Activated T-cell treated with anti-CD3 and anti-CD28 coated beads for 24 hours (primary cell): ENCODE measurements at places on chromosomes 11 and 22.

DNA sequence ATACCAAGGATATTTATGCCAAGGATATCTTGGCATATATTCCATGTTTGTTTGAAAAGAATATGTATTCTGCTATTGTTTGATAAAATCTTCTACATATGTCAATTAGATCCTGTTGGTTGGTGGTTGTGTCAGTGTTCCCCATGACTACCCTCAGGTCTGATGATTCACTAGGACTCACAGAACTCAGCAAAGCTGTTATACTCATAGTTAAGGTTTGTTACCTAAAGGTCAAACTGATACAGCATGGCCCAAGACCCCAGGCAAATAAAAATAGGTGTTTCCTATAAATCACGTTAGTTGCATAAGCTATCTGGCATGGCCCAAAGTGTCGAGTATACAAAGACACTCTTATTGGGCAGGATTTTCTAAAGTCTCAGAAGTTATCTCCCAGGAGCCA, 30.2 kb upstream of the B3GNT6 start:
- DNase-seq, result no peak

DNA sequence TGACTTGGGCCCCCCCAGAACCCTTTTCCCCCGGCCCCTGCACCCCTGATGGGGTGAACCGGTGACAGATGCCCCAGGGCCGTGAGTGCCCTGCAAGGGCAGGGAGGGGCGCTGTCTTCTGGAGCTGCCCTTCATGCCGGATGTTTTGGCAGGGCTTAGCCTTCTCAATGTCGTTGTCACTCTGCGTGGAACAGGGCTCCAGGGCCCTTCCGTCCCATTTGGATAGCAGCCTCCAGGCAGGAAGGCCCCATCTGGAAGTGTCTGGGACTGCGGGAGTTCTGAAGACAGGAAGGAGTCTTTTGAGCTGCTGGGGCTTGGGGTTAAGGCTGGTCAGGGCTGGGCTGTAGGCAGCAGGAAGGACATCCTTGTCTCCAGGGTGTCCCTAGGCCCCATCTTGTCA, 4.6 kb downstream of the FRMD8 start:
- DNase-seq, result no peak

DNA sequence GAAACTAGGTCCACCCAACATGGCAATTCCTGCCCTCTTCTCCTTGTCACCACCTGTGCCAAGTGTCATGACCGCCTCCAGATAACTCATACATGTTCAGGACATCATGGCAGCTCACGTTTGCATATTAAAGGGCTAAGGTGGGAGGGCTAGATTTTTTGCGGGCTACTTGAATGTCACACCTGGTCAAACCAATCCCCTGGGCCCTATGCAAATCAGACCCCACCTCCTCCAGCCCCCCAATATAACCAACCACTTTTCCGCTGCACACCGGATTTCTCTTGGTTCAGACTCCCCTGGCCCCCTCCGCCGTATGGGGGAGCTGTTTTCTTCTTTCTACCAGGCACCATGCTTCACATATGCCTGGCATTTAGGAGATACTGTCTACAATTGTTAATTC, 12.6 kb downstream of the UPB1 start:
- no peak for DNase-seq

DNA sequence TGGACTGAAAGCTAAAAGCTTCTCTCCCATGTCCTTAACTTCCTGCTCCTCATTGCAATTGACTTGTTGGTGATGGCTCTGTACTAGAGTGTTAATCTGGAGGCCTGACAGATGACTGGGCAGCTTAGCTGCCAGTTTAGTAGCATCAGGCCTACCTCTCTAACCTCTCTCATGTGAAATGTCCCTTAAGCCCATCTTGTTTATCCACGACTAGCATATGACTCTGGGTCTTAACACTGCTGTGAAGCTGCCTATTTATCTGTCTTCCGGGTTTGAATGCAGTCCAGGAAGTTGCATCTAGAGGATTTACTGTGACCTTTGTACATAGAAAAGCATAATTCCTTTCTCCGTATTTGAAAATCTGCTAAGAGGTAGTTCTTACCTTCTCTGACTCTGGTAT, 85.3 kb upstream of the HORMAD2 start:
- DNase-seq, result no peak

DNA sequence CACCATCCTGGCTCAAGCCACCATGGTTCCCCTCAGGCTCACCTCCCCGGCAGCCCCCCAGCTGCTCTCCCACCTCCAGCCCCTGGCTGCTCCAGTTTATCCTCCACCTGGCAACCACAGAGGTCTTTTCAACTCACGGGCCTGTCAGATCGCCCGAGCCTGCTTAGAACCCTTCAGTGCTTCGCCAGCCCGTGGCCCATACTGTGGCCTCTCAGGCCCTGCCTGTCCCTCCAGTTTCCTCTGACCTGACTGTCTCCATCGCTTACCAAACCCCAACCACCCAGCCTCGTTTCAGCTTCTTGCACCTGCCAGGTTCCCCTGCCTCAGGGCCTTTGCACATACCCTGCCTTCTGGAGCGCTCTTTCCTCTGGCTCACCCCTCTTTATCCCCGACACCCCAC, 6.9 kb downstream of the KCNC1 start:
- DNase-seq, result no peak

GRCh38 chr11:20337526-20338154, 25.9 kb upstream of the HTATIP2 start:
- no peak for DNase-seq

DNA sequence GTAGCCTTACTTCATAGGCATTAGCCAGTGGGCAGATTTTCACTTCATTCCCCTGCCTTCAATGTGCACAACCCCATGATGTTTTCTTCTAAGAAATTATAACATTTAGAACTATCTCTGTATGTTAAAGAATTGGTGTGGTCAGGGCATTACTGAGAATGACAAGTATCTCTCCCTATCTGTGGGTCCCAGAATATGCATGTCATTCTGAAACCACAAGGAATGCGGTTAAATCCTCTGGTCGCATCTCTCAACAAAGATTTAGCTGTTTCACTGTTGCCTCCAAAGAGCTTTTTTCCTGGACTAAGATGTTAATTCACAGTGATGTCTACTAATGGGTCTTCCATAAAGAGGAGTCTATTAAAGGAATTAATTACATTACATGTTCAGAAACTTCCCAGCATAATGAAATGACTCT, 62.7 kb downstream of the LIF start:
- DNase-seq, result no peak

- no peak for DNase-seq
These were observed 110.8 kb downstream of the MORC2 start for GRCh38 chr22:30857791-30858190.

DNA sequence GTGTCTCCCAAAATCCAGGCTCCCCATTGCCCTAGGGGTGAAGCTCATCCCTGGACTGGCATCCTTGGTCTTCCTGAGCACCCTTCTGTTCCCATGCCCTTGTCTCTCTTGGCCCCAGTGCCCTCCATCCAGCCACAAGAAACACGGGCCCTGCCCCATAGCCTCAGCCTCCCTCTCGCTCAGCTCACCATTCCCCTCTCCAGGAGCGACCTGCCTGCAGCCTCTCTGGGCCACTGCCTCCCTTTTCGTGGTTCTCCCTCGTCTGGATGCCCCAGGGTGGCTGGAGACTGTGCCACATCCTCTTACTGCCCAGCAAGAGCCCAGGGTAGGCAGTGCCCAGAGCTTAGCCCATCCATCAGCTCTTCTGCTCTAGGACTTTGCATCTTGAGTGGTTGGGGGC, 532.1 kb downstream of the TBC1D22A start:
- DNase-seq, result no peak

DNA sequence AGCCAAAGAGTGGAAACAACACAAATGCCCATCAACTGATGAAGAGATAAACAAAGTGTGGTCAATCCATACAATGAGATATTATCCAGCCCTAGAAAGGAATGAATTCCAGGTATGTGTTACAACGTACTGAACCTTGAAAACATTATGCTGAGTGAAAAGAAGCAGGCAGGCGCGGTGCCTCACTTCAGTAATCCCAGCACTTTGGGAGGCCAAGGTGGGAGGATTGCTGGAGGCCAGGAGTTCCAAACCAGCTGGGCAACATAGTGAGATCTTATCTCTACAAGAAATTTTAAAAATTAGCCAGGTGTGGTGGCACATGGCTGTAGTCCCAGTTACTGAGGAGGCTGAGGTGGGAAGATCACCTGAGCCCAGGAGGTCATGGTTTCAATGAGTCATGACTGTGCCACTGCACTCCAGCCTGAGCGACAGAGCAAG, 24.6 kb upstream of the TESMIN start:
- DNase-seq, result no peak

- DNase-seq, result no peak
These were observed 142.0 kb downstream of the BRD1 start for GRCh38 chr22:49685686-49686085.

DNA sequence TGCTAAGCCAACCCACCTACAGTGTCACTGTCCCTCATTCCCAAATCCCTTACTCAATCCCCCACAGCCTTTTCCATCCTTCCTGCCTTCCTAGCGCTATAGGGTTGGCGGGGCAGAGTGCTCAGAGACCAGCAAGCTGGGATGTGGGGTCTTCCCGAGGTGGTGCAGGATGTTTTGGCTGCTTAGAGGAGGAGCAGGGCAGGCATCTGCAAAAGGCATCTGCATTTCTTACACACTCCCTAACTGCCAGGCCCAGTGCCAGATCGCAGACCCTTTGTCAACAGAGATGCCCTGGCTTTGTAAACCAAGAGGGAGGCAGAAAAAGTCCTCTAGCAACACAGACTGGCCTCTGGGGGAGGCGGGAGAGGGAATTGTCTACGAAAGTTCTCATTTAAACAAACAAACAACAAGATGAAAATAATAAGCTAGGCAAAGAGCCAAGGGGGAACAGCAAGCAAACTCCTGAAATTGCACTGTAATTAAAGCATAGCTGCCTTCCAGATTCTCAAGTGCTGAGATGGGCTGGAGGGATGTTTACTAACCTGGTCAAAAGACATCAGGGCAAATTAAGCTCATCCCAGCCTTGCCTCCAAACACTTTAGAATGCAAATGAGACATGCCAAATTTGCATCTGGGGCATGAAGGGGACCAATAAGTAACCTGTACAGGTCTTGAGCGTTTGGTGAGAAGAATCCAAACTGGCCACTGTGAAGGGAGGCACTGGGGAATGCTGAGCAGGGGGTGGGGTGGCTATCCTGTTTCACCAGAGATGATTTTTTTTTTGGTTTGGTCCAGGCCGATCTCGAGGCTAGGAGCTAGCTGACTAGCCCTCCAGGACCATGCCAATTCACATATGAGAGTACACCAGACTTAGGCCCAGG, 38.1 kb upstream of the ADA2 start:
- no peak for DNase-seq

GRCh38 chr22:49453771-49454170, 373.9 kb downstream of the BRD1 start:
- DNase-seq, result no peak

GRCh38 chr22:34303656-34304055, 383.4 kb upstream of the LARGE1 start:
- no peak for DNase-seq

DNA sequence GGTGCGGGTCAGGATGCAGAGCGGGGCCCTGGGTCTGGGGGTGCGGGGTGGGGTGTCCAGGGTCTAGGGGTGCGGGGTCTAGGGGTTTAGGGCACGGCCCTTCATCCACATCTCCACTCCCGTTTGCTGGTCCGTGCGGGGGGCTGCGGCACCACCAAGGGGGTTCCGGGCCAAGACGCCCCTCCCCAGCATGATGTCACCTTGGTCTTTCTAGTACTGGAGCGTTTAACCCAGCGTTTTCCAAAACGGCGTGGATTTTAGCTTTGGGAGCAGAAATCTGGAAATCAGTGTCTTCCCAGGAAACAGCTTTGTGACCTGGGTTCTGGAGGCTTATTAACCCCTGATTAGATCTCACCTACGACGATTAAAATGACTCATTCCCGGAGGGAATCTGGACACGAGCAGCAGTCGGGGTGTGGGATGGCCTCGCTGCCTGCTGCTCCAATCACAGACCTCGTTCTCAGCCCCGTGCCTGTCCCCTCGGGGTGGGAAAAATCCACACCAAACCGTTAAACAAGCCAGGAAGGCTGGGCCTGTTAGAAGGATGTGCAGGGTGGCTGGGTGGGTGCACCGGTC, 759 bp downstream of the AP2A2 start:
- DNase-seq, result no peak
